ENCODE measurements at places on chromosomes 2 and 18.

- no peak for DNase-seq
Observed at GRCh38 chr2:190443778-190444481, 35.8 kb downstream of the MFSD6 start.

GRCh38 chr18:44680273-44681075 lies at the start of gene SETBP1:
TSS of gene SETBP1 (plus strand) at chr18:44680888. CDS start at chr18:44701347, 20,459 bp downstream.
- no peak for DNase-seq

DNA sequence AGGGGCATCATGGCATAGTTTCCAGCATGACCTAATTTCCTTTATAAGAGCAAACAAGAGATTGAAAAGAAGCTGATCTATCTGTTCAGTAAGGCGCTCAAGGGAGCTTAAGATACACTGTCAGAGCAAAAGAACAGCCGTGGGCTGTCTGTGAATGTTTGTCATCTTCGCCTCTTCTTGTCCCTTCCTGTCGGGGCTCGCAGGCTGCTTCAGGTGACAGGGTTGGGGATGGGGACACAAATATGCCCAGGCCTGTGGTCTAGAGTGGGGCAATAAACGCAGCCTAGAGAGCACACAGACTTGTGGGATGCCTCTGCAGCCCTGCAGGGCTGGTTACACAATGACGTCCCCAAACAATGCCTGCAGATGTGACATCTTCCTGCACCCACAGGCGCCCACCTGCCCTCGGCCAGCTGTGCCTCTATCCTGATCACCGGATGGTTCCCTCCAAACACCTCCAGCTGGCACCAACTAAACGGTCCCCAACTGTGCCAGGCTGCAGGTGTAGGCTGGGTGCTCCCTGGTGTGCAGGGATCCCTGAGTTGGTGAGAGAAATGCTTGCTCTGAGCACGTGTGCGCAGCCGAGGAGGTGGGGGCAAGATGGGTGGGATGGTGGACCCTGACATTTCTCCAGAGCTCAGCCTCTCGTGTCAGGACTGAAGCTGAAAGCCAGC lies 72.8 kb downstream of the EDAR start:
- no peak for DNase-seq

DNA sequence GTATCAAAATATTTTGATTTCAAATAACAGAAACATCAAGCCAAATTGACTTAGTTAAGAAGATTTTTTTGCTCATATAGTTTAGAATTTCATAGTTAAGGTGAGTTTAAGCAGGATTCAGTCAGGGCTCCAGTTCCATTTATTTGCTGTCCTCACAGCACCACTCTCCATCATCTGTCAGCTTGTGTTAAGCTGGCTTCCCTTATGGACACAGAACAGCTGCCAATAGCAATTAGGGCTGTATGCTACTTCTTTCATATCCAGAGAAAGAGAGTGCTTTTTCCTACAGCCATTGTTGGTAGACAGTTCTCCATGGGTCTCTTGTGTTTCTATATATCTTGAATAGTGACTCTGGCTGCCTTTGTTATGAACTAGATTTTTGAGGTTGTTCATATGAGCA lies 95.4 kb upstream of the CYP20A1 start:
- DNase-seq, result no peak

GRCh38 chr2:120103723-120104467 lies 91.0 kb downstream of the EPB41L5 start:
- no peak for DNase-seq

GRCh38 chr2:21690005-21690404 lies 566.2 kb downstream of the TDRD15 start:
- no peak for DNase-seq

- no peak for DNase-seq
Observed at GRCh38 chr2:118449401-118449800, 361.1 kb downstream of the INSIG2 start.

DNA sequence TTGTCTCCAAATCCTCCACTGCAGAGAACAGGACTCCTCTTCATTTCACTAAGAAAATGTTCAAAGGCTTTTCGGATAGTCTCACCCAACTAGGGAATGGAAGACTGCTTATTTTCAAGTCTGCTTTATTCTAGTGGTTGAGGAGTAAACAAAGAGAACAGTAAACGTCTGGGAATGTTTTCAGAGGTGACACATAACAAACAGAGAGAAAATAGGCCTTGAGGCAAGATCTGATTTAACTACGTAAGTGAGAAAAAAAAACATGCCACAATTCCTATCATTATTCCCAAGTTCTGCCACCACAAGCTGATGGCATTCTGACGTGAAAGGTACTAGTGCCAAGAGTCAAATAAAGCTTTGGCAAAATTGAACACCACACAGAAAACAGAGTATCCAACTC lies 16.7 kb upstream of the WIPF1 start:
- no peak for DNase-seq

- DNase-seq, result no peak
Observed at GRCh38 chr2:224892574-224893204, 149.6 kb downstream of the DOCK10 start.

GRCh38 chr2:84959095-84959565 lies 11.8 kb upstream of the KCMF1 start:
- DNase-seq, result no peak

DNA sequence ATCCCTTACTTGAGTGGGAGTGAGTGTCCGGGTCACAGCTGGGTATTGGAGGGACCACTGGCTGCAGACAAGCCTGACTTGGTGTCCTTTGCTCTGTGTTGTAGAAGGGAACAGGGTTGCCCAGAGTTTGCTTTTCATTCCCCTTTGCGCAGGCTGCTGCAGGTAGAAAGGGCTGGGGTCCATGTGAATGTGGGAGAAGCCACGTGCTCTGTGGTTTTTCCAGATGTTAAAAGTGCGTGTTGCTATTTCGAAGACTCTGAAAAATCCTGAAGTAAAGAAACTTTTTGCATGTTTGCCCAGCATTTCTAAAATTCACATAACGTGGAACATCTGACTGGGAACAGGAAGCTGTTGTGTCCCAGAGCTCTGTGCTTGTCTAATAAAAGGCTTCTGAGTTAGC lies 28.8 kb downstream of the GLI2 start:
- no peak for DNase-seq

DNA sequence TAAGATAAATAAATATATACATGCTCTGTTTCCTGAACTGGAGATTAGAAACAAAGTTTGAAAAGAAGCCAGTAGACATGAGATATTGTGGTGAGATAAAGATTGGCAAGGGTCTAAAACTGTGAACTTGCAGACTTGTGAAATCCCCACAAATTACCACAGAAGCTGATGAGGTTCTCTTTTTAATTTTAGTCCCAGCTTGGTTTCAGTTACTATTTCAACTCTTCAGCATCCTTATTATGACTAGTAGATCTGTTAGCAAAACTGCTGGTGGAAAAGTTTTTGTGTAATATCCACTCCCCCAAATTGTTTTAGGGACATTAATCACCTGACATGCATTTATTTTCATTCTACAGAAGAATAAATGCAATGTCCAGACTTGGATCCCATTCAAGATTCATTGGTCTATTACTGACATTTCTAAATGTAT lies 20.8 kb downstream of the RASGRP3 start:
- DNase-seq, result no peak

GRCh38 chr18:61741881-61742454 lies 150.8 kb downstream of the RNF152 start:
- no peak for DNase-seq

GRCh38 chr2:210686401-210686800 lies 130.0 kb downstream of the CPS1 start:
- DNase-seq, result no peak

DNA sequence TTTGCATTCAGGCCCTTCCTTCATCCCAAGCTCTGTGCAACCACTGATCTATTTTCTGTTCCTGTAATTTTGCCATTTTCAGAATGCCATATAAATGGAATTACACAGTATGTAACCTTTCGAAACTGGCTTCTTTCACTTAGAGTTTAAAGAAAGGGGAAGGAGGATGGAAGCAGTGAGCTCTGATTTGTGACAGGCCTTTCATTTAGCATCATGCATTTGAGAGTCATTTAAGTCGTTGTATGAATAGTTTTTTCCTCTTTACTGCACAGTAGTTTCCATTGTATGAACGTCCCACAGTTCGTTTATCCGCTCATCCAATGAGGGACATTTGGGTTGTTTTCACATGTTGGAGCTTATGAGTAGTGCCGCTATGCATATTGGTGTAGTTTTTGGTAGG lies 67.0 kb downstream of the LBH start:
- no peak for DNase-seq

DNA sequence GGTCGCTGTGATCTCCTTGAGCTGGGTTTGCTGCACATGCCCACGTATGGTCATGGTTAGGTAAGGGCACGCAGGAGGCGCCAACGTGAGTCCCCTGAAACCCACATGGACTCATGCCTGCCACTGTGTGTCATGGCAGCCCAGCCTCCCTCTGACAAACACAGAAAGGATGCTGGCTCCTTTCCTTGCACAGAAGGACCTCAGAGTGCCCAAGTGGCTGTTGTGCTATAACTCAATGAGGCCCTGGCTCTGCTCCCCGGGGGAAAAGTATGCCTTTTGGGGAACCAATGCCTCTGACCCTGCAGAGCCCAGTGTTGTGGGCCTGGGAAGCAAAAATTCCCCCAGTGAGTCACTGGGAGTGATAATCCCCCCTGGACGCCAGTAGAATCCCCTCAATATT lies 233.9 kb downstream of the VAPA start:
- DNase-seq, result no peak

GRCh38 chr2:107174171-107174570 lies 288.2 kb upstream of the ST6GAL2 start:
- DNase-seq, result no peak

DNA sequence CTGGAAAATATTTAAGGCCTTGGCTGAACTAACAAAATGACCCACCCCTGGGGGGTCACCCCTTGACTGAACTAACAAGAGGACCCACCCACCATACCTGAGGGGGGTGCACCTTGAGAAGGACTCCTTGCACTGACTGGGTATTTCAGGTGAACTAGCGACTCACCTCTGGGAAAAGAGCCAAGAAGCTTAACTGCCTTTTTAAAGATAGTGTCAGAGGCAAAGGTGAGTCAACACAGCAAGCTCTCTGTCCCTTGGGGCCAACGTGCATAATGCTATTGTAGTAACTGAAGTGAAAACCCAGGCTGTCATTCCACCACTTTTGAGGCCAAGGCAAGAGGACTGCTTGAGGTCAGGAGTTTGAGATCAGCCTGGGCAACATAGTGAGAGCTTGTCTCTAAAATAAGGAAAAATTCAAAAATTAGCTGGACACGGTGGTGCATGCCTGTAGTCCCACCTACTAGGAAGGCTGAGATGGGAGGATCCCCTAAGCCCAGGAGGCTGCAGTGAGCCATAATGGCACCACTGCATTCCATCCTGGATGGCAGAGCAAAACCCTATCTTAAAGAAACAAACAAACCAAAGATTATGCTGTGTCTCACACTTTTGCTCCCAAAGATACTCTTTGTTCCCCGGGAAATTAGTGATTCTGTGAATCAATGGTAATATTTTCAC lies 36.4 kb upstream of the ZCCHC2 start:
- DNase-seq, result no peak

DNA sequence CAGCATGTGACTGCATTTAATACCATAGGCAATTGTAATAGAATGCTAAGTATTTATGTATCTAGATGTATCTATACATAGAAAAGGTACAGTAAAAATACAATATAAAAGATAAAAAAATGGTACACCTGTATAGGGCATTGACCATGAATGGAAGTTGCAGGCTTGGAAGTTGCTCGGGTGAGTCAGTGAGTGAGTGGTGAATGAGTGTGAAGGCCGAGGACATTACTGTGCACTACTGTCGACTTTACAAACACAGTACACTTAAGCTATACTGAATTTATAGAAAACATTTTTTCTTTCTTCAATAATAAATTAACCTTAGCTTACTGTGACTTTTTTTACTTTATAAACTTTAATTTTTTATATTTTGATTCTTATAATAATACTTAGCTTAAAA lies 8.9 kb downstream of the DIS3L2 start:
- DNase-seq, result no peak

GRCh38 chr2:171807119-171807518 lies 86.9 kb downstream of the SLC25A12 start:
- no peak for DNase-seq

- no peak for DNase-seq
Observed at GRCh38 chr2:83176539-83176938, 1282.5 kb downstream of the SUCLG1 start.

GRCh38 chr18:68662754-68663153 lies 52.2 kb downstream of the TMX3 start:
- DNase-seq, result no peak

- DNase-seq, result no peak
Observed at GRCh38 chr2:12754643-12755042, 37.9 kb downstream of the TRIB2 start.

DNA sequence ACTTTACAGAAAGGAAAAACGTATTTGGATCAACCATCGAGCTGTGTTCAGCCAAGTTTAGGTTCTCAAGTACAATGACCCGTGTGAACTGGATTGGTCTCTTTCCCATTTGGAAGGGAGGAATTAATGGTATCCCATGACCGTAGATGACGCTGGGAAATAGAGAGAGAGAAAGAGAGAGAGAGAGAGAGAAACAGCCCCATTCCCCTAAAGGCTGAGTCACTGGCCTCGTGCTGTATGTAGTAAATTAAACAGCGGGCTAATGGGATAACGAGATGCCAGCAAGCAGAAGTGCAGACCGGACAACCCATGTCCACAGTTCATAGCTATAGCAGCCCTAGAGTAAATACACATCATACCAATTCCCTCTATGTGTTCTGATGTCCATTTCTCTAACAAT lies 99.6 kb downstream of the BCL11A start:
- no peak for DNase-seq

DNA sequence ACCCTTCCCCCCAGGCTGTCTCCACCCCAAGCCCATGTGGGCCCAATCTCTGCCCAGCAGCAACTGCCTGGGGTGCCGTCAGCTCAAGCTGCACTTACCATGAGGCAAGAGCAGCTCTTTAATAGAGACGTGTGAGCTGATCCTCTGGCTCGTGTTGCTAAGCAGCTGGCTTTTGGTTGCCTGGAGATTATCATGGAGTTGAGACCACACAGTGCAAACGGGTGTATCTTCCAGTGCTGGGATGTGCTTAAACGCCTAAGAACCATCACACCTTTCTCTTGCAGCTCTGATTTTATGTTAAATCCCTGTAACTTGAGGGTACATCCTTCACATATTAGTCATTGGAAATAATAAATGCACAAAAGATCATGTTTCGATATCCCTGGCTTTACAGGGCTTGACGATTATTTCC lies 271.1 kb downstream of the PRKCE start:
- no peak for DNase-seq
